Mesendoderm (in vitro differentiated cells): ENCODE measurements at places on chromosomes 4 and X.
A peak's percentile ranks its signal among the peaks of the same experiment; 100 is the strongest.

- H3K27me3 ChIP-seq, result no peaks in the 10 kb centered on the region
- H3K4me3 ChIP-seq, result no peak overlapping the region
- no peak for DNase-seq
- H3K27ac ChIP-seq, result no peak overlapping the region
- no peaks in the 10 kb centered on the region for H3K4me1 ChIP-seq
These were observed 12.4 kb upstream of the CYBB start for GRCh38 chrX:37767430-37767829.

GRCh38 chr4:14110407-14110806 lies 482.9 kb upstream of the BOD1L1 start:
- H3K27ac ChIP-seq, result no peak overlapping the region
- no peaks in the 10 kb centered on the region for H3K4me1 ChIP-seq
- no peaks in the 10 kb centered on the region for H3K36me3 ChIP-seq
- no peaks in the 10 kb centered on the region for H3K27me3 ChIP-seq
- H3K4me3 ChIP-seq, result no peak overlapping the region
- DNase-seq, result no peak

DNA sequence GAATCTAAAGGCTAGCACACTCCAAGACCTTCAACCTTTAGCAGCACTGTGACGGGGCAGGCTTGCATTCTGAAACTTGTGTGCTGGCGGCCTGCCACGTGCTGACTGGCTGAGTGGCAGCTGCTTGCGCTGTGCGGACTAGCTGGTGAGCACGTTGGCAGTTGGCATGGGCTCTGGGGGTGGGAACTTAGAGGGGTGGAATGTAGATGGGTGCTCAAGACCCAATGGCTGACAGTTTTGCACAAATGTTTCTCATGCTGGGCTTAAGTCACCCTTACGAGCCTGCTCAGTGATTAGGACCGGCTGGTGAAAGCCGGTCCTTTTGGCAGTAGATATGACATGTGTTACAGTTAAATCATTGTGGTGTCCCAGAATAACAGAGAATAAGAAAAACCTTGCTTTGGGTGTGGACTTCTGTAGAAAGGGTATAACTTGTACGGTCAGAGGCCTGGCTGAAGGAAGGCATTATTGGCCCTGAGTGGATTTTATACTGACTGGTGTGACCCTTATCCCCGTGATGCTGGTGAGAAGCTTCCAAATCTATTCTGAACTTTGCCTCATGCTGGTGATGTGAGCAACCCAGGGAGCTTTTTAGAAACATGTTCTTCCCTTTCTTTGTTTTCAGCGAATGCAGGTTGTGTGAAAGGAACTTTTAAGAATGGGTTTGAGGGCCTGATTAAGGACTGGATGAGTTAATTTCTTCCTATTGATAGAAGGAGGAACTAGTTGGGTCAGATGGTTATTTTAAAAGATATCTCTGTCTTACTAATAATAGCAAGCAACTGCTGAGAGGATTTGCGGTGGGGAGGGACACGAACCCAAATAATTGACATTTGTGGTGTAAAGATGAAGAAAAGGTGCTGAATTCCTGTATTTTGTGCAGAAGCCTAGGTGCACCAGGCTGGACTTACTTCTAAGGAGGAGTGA lies 107.4 kb upstream of the SLC4A4 start:
- peaks cover 2% of the 10 kb centered on the region for H3K4me1 ChIP-seq
- DNase-seq, result no peak
- H3K36me3 ChIP-seq, result no peaks in the 10 kb centered on the region
- H3K27me3 ChIP-seq, result no peaks in the 10 kb centered on the region
- no peak overlapping the region for H3K4me3 ChIP-seq

DNA sequence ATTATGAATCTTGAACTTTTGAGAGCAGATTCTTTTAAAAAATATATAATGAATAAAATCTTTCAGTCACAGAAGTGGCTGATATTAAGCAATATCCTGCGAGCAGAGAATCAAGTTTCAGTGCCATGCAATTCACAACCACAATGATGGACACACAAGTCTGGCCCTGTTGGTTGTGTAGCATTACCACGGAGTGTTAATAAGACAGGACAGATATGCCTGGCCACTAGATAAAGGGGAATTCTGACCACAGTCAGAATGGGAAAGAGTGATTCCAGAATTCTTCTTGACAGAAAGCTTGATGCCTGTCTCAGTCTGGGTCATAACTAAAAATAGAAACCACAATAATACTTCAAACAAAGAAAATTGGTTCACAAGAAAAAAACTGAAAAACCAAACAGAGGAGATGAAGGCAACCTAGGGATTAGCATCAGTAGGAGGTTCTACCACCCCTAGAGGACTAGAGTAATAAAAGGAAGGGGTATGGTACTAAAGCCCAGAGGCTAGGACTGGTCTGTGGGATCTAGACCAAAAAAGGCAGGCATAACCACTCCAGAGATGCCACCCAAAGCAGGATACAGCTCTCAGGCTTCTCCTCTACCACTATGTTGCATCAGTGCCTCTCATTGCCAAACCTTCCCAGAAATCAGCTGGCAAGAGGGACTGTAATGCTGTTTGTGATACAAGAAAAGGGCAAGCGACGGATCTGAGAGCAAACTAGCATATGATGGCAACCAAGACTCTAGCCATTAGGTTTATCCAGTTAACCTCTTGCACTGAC lies 59.0 kb downstream of the RNF150 start:
- H3K27ac ChIP-seq, result no peak overlapping the region
- H3K27me3 ChIP-seq, result no peaks in the 10 kb centered on the region
- no peaks in the 10 kb centered on the region for H3K4me1 ChIP-seq
- no peaks in the 10 kb centered on the region for H3K36me3 ChIP-seq

DNA sequence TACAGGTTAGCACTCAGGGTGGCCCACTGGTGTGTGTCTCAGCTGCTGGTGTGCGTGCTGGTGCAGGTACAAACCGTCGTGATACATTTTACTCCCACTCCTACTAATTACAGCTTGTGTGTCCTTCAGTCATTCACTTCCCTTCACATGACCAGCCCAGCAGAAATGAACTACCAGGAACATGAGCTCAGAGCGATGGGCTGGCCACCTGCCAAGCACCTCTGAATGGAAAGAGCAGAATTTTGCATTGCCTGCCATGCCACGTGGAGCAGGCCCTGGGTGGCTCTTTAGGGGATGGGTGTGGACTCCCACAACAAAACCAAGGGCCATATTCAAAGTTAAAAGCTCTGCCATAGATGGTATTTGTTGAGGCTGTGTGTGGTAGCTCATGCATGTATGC lies 58.9 kb upstream of the PGM2 start:
- H3K4me1 ChIP-seq, result no peaks in the 10 kb centered on the region
- no peak overlapping the region for H3K4me3 ChIP-seq
- no peaks in the 10 kb centered on the region for H3K36me3 ChIP-seq
- DNase-seq, result no peak
- H3K27me3 ChIP-seq, result no peaks in the 10 kb centered on the region
- H3K27ac ChIP-seq, result no peak overlapping the region

GRCh38 chr4:37673538-37674192 lies 12.5 kb downstream of the RELL1 start:
- no peaks in the 10 kb centered on the region for H3K27me3 ChIP-seq
- no peaks in the 10 kb centered on the region for H3K36me3 ChIP-seq
- H3K4me3 ChIP-seq, result no peak overlapping the region
- H3K27ac ChIP-seq, result no peak overlapping the region
- no peak for DNase-seq

DNA sequence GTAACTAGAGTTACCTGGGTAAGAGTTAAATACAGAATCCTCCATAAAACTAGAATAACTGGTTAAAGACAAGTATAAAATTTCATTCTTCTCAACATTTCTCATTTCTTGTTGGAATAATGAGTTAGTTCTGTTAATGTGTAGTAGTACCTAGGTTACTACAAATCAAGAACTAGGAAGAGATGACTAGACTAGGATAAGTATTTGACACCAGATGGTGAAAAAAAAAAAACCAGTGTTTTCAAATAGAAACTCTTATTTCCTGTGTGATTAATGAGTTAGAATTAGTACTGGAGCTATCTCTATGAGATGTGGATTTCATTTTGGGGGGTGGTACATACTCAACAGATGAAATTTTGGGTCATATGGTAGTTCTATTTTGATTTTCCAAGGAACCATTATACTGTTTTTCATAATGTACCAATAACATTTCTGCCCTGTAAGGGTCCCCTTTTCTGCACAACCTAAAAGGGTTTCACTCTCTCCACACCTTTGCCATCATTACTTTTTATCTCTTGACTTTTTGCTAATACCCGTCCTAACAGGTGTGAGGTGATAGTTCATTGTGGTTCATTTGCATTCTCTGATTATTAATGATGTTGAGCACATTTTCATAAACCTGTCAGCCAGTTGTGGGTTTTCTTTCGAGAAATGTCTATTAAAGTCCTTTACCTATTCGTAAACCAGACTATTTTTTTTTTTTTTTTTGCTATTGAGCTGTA lies 1.7 kb upstream of the VCX start:
- no peaks in the 10 kb centered on the region for H3K36me3 ChIP-seq
- H3K4me3 ChIP-seq, result no peak overlapping the region
- DNase-seq, result no peak
- H3K27me3 ChIP-seq, result no peaks in the 10 kb centered on the region

GRCh38 chr4:70426789-70427188 lies 29.0 kb downstream of the OPRPN start:
- H3K27ac ChIP-seq, result no peak overlapping the region
- no peak for DNase-seq
- no peak overlapping the region for H3K4me3 ChIP-seq
- no peaks in the 10 kb centered on the region for H3K27me3 ChIP-seq
- no peaks in the 10 kb centered on the region for H3K4me1 ChIP-seq

DNA sequence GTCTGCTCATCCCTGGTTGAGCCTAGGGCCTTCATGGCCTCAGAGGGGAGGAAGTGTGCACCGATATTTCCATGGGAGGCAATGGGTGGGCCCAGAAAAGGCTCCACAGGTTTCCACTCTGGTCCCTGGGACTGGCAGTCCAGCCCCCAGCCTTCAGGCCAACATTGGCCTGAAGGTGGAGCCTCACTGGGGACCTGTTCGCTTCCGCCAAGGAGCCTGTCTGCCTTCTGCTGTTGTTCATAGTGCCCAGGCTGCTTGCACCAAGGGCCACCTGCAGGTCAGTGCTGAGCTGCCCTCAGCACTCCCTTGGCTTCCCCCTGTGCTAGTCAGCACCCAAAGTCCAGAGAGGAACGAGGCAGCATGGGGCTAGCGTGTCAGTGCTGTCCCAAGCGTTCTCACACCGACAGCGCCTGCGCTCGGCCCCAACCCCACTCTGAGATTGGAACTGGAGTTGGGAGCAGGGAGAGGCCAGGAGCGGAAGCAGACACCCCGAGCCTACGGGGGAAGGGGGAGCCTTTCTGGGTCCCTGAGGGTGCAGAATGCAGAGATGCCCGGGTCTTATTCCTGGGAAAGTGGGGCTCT lies 720.7 kb downstream of the PCDH18 start:
- H3K4me3 ChIP-seq, result no peak overlapping the region
- no peak for DNase-seq
- no peaks in the 10 kb centered on the region for H3K4me1 ChIP-seq

DNA sequence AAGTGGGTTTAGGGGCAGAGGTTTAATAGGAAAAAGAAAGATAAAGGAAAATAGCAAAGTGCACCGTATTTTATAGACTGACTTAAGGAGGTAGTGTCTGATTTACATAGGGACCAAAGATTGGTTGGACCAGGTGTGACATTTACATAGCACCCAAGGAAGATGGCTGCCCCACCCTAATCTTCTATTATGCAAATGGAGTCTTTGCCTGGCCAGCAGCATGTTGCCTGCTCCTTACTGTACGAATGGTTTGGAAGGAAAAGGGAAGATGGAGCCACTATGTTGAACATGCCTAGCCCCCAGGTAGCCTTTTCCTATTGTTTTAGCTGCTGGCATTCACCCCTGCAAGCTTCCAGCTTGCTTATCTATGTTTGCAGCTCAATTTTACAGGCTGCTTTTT lies 146.2 kb upstream of the PDE5A start:
- no peaks in the 10 kb centered on the region for H3K27me3 ChIP-seq
- DNase-seq, result no peak
- no peaks in the 10 kb centered on the region for H3K4me1 ChIP-seq
- H3K4me3 ChIP-seq, result no peak overlapping the region
- H3K36me3 ChIP-seq, result no peaks in the 10 kb centered on the region

DNA sequence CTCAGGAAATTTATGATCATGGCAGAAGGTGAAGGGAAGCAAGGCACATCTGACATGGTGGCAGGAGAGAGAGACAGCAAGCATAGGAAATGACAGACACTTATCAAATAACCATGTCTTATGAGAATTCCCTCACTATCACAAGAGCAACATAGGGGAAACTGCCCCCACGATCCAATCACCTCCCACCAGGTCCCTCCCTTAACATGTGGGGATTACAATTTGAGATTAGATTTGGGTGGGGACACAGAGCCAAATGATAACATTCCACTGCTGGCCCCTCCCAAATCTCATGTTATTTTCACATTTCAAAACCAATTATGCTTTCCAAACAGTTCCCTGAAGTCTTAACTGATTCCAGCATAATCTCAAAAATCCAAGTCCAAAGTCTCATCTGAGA lies 8.2 kb upstream of the TMA16 start:
- no peaks in the 10 kb centered on the region for H3K36me3 ChIP-seq
- H3K4me1 ChIP-seq, result no peaks in the 10 kb centered on the region
- no peak for DNase-seq

GRCh38 chr4:8245884-8246833 lies 23.4 kb upstream of the HTRA3 start:
- no peak overlapping the region for H3K4me3 ChIP-seq
- H3K27ac ChIP-seq, result no peak overlapping the region
- H3K36me3 ChIP-seq, result no peaks in the 10 kb centered on the region
- DNase-seq, result no peak
- H3K27me3 ChIP-seq, result no peaks in the 10 kb centered on the region
- peaks cover 4% of the 10 kb centered on the region for H3K4me1 ChIP-seq

- H3K27ac ChIP-seq, result no peak overlapping the region
- DNase-seq, result no peak
- H3K4me3 ChIP-seq, result no peak overlapping the region
- no peaks in the 10 kb centered on the region for H3K4me1 ChIP-seq
These were observed 21.7 kb upstream of the GPM6A start for GRCh38 chr4:175833574-175834311.

- H3K27me3 ChIP-seq, result no peaks in the 10 kb centered on the region
- peak; percentile 41 for DNase-seq
- no peak overlapping the region for H3K27ac ChIP-seq
- no peaks in the 10 kb centered on the region for H3K36me3 ChIP-seq
- H3K4me3 ChIP-seq, result no peak overlapping the region
These were observed 102.7 kb upstream of the RBPJ start for GRCh38 chr4:26217961-26218676.

- no peak overlapping the region for H3K4me3 ChIP-seq
- DNase-seq, result peak; percentile 13
- H3K36me3 ChIP-seq, result no peaks in the 10 kb centered on the region
- no peaks in the 10 kb centered on the region for H3K27me3 ChIP-seq
- no peak overlapping the region for H3K27ac ChIP-seq
- no peaks in the 10 kb centered on the region for H3K4me1 ChIP-seq
These were observed 9.5 kb downstream of the FRMD7 start for GRCh38 chrX:132118358-132118757.

- H3K27ac ChIP-seq, result no peak overlapping the region
- H3K36me3 ChIP-seq, result no peaks in the 10 kb centered on the region
- DNase-seq, result no peak
- H3K4me3 ChIP-seq, result no peak overlapping the region
These were observed 9.3 kb upstream of the ALG13 start for GRCh38 chrX:111671668-111672067.

- H3K27ac ChIP-seq, result no peak overlapping the region
- no peak for DNase-seq
- H3K36me3 ChIP-seq, result no peaks in the 10 kb centered on the region
- H3K27me3 ChIP-seq, result no peaks in the 10 kb centered on the region
- no peak overlapping the region for H3K4me3 ChIP-seq
These were observed 396.4 kb upstream of the TRAM1L1 start for GRCh38 chr4:117481742-117482141.
